ENCODE measurements at places on chromosomes 3 and 15. TPM values are rescaled to one million over a fixed set of nuclear protein-coding genes. Genes with fewer than 3 reads are reported as not detected.

The CLSTN2 gene
- total RNA-seq = 1.5 TPM

The GOLGA6L4 gene
- 1.3 TPM for total RNA-seq

The GPR156 gene
- total RNA-seq = 0.06 TPM

The ECE2 gene
- not detected for total RNA-seq

The CCR3 gene
- total RNA-seq = not detected

The ASB14 gene
- not detected for total RNA-seq

The CHCHD4 gene
- 14.0 TPM for total RNA-seq
